Stimulated activated CD4-positive, alpha-beta T cell treated with anti-CD3 and anti-CD28 coated beads, Interleukin-4, amount 100 ng/mL, for 4 hours (primary cell): ENCODE measurements at places on chromosomes 2 and 18.

GRCh38 chr2:229572507-229573271 is 141.7 kb downstream of the DNER start:
- no peak for DNase-seq

- no peak for DNase-seq
Observed at GRCh38 chr2:75456111-75456510, 104.6 kb downstream of the EVA1A start.

DNA sequence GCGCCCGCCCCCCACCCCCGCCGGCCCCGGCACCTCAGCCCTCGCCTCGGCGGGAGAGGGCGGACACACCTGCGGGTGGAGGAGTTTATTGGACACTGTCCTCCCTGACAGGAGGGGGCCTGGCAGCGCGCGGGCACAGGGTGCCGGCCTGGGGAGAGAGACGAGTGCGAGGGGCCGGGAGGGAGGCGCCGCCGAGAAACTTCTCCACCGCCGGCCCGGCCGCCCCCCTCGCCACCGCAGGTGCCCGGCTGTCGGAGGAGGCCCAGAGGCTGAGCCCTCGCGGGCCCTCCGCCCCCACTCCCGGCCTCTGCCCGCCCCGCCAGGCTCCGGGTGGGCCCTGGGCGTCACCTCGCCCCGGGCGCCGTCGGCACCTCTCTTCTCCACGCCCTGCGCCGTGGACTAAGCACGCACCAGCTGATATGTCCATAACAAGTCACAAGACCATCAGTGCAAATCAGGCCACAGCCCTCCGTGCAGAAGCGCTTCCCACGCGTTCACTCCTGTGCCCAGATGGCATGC is 311.3 kb downstream of the CELF4 start:
- DNase-seq, result no peak

- DNase-seq, result no peak
Observed at GRCh38 chr18:8702668-8703067, 2.7 kb upstream of the MTCL1 start.

DNA sequence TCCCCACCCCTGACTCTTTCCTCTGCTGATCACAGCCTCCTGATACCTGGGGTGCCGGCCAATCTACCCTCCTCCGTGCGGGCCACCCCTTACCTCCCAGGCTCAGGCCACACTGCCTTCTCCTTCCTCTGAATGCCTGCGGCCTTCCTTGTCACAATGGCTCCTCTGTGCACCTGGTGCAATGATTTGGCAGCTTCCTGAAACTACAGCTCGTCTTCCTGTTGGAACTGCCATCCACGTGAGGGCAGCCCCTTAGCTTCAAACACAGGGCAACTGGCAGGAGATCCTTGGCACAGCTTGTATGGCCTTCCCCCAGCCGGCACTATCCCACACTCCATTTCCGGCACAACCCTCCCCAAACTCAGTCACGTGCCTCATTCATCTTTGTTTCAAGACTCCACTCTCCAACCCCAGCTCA is 69.0 kb downstream of the STPG4 start:
- no peak for DNase-seq

DNA sequence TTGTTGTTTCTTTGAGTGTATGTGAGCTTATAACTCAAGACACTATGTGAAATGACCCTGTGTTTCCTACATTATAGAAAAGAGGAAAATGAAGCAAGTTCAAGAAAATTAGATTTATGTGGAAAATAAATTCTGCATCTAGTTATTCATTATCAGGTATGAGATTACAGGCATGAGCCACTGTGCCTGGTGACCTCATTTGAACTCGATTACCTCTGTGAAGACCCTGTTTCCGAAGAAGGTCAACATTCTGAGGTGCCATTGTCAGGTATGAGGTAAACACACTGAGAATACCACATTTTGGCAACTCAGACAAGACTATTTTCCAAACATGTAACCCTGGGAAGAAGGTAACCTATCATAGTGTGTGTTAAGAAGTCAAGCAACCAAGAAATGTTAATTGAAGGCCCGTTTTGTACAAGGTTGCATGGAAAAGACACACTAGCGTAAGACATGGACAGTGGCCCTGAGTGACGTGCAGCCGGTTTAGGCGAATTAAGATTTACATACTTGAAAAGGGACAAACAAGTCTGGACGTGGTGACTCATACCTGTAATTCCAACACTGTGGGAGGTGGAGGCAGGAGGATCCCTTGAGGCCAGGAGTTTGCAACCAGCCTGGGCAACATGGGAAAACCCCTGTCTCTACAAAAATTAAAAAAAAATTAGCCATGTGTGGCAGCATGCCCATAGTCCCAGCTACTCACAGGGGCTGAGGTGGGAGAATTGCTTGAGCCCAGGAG is 186.6 kb downstream of the NEDD4L start:
- DNase-seq, result no peak

DNA sequence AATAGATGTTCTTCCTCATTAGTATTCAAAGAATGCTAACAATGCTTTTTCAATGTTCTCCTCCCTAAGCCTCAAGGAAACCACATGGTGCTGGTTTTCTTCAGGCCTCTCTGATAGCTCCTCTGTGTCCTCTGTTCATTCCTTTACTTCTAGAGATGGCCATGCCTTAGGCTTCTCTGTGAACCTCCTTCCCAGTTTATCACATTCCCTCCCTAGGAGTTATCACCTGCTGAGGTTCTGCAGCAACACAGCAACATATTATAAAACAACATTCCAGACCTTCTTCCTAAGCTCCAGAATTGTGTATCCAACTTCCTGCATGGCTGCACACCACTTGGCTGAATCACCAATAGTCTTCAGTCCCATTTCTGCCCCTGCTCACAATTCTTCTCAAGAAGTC is 325.5 kb downstream of the IRS1 start:
- DNase-seq, result no peak

- no peak for DNase-seq
Observed at GRCh38 chr2:223590964-223591363, 11.2 kb downstream of the SCG2 start.

GRCh38 chr2:192190474-192190873 is 4.3 kb downstream of the TMEFF2 start:
- DNase-seq, result no peak

DNA sequence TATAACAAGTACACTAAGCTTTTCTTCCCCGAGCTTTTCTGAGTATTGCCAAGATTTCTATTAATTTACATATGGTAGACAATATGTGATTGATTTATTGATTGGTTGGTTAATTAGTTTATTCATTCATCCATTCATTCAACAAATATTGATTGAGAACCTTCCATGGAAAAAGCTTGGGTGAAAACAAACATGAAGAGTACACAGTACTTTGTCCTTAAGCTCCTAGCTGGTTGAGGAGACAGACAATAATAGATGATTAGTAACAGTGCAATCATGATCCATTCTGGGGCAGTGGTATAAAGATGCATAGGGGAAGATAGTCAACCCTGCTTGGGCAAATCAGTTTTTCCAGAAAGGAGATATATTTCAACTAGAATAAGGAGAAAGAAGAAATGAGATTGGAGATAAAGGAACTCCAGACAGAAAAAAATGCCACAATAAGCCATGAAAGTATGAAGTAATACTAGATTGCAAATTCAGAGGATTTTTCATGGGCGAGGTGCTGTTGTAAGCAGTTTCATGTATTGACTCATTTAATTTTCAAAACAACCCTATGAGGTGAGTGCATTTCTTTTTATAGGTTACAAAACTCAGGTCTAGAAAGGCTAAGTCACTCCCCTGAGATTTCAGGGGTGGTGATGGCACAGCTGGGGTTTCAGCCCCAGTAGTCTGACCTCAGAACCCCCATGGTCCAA is 129.5 kb downstream of the RND3 start:
- no peak for DNase-seq

DNA sequence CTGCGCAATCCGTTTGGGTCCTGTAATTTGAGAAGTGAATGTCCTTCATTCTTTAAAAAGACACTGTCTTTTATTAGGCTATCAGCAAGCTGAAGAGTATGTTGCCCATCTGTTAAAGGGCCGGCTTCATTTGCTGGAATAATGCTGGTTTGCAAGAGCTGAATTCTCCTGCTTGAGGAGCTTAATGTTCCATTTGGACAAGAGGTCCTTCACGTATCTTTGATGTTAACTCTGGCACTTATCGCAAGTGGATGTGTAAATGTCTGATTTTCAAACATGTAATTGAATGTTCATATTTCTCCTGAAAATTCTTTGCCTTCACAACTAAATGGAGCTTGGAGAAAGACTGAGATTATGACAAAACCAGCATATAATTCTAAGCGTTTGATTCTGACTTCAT is 280.8 kb upstream of the NRP2 start:
- DNase-seq, result no peak

- no peak for DNase-seq
Observed at GRCh38 chr2:69774984-69775982, 33.3 kb downstream of the ANXA4 start.

- DNase-seq, result no peak
Observed at GRCh38 chr18:12372406-12372805, 4.6 kb downstream of the AFG3L2 start.

DNA sequence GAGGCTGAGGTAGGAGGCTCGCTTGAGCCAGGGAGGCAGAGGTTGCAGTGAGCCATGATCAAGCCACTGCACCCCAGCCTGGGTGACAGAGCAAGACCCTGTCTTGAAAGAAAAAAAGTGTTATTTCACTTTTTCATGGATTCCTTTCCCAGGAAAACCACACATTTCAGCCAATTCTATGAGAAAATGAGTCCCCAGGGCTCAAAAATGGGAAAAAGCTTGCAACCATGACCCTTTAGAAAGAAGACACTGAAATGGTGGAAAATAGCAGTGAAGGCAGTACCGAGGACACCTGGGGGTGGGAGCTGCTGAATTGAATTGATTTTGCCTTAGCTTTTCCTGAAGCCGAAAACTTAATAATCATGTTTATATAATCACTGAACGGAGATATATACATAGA is 284.2 kb upstream of the HDAC4 start:
- DNase-seq, result no peak

GRCh38 chr2:55779459-55780421 is 86.1 kb upstream of the PNPT1 start:
- DNase-seq, result no peak

GRCh38 chr2:64210816-64211215 is 66.6 kb upstream of the PELI1 start:
- DNase-seq, result no peak

DNA sequence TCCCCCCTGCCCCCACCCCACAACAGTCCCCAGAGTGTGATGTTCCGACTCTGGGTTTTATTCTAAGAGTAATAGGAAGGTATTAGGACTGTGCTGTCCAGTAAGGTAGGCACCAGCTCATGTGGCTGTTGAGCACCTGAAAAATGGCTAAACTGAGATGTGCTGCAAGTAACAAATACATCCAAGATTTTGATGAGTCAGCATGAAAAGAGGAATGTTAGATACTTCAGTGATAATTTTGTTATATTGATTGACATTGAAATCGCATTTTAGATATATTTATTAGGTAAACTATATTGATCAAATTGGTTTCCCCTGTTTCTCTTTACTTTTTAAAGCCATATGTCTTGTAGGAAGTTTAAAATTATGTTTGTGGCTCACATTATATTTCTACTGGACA is 147.8 kb downstream of the FTCDNL1 start:
- no peak for DNase-seq

- no peak for DNase-seq
Observed at GRCh38 chr2:30191819-30192271, 39.5 kb upstream of the LBH start.
